ENCODE measurements at places on chromosomes 2 and 18.

- DNase-seq, result no peak
These were observed 3.8 kb downstream of the CD28 start for GRCh38 chr2:203710226-203710625.

- DNase-seq, result no peak
These were observed 83.9 kb downstream of the INHBB start for GRCh38 chr2:120429586-120430500.

DNA sequence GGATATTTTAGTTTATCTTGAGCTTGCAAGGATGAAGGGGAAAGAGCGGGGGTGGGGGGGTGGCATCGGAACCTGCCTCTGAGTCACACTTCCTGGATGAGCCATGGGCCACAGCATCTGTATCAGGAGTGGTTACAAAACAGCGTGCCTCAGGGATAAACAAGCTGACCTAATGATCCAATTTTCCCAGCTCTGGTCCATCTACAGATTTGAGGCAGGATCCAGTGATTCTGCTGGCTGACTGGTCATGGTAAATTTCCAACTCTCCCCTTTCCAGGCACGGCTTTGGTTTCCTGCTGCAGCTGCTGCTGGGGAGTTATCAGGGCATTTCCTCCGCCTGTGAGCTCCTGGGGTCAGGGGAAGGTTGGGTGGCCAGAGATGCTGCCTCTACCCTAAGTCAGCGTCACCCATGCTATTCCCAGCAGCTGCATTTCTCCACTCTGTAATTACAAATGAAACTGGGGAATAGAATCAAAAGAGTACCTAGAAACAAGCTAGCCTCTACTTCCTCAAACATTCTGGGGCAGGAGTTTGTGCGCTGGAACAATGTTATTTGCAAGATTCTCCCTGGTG lies 4.7 kb upstream of the HPCAL1 start:
- peak; percentile 51 for DNase-seq

DNA sequence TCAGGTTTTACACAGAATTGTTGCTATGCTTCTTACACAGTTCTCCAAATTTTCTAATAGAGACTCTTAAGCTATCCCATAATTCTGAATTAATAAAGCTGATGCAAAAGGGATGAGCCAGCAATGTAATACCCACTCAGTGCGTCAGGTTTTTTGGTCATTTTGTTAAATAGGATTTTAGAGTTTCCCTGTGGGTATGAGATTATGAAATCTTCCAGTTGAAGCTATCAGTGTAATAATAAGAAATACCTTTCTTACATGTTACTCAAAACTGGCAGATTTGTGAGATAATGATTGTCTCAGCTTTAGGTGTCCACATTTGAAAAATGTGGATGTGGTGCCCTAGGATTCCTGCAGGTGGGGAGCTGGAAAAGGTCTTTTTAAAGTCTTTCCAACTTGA lies 44.5 kb downstream of the SOCS6 start:
- DNase-seq, result no peak
